ENCODE measurements at places on chromosomes 5 and 9.

DNA sequence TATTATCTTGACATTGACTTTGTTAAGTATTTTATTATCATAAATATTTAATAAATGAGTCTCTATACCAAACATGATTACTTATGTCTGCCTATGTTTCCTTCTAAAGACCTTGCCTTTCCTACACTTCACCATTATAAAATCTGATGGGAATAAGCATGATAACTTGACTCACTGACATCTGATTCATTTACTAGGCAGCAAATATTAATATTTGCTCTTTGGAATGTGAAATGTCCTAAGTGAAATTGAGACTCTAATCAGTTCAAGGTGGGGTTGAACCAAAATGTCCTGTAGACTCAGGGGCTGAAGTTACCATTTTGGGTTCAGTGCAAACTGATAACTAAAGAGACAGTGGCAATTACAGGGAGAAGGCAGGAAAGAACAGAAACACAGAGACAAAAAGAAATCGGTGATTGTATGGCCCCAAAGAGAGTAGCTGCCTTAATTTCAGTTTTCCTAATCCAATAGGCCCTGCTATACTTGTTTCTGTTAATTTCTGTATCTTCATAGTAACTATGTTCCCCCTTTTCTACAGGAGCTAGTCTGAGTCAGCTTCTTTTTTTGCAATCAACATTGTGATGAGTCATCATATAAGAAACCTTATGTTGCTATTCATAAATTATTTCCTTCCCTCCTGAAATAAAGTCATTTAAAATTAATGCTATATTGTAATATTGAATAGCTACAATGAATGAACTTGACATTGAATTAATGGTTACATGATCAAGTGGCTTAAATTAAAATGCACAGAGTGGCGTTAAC is 296.8 kb downstream of the PDE4D start:
- DNase-seq = no peak

- DNase-seq = no peak
These were observed 9.4 kb downstream of the FLT4 start for GRCh38 chr5:180639741-180640610.

- DNase-seq = no peak
These were observed 8.4 kb downstream of the NDUFS4 start for GRCh38 chr5:53568871-53569270.

DNA sequence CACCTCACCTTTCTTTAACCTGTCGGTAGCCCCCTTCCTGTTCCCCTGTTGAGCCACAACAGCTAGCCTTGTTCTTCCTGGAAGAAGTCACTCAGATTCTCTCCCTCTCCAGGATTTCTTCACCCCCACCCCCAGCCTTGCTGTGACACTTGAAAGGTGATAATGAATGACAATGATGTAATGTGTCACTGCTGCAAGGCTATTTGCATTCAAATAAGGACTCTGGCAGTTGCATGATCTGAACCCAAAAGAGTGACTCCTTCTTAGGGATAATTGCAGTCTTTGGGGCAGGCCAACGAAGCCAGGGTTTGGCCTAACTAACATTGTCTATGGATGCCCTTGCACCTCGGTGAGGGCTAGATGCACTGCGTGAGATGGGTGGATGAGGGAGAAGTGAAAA is 154.4 kb upstream of the CLINT1 start:
- DNase-seq = no peak

DNA sequence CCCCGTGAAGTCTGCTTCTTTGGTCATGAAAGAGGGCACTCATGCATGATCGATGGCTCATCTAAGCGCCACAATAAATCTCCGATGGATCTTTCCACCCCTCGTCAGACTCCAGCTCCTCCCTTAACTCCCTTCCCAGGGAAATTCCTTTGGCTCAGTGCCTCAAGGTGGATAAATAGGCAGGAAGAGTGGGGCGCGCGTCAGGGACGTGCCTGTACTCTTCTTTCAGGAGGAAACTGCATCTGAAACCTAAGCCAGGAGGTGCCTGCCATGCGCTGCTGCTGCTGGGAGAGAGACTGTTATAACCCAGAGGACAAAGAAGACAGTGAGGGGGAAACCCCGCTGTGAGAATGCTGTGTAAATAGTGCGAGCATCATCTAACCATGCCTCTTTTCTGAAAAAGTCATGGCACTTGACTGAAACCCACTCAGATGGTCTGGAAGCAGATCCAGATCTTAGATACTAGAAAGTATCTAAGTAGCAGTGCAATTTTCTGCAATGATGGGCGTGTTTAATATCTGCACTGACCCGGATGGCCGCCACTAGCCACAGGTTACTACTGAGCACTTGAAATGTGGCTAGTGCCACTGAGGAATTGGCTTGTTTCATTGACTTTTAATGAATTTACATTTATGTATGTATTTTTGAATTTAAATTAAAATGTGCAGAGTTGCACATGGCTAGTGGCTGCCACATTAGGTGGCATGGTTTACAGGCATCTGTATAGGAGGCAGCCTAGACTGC is 120.3 kb upstream of the BASP1 start:
- DNase-seq = no peak

GRCh38 chr5:51895834-51896233 is 512.6 kb downstream of the ISL1 start:
- no peak for DNase-seq

DNA sequence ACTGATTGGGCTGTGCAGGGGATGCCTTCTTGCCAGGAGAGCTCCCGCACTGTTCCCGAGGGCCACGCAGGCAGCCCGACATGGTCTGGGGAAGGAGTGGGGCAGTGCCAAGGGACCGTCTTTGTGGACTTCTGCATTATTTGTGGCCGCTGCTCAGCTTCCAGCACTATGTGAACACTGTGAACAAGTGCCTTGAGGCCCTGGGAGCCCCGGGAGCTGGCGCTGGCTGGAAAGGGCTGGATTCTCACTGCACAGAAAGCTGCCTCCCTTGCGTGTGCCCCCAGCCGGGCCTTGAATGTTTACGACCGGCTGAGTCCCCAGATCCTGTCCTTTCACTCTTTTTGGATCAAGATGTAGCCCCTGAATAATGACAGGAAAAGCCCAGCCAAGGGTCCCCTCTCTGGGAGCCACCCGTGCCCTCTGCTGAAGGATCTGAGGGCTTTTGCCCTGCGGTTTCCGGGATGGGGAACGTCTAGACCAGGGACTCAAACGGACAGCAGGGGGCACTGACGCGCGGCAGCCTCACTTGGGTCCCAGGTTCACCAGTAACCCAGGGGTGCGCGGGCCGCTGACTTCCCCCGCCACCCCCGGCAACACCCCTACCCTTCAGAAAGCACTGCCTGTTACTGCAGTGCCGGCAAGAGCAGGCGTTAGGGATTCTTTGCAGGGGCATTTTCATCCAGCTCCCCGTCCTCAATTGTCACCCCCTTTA is 98.9 kb upstream of the FCN2 start:
- no peak for DNase-seq

- DNase-seq = no peak
These were observed 278.7 kb upstream of the TYRP1 start for GRCh38 chr9:12414514-12414913.

GRCh38 chr9:12748016-12748415 is 26.8 kb upstream of the LURAP1L start:
- DNase-seq = no peak

- no peak for DNase-seq
These were observed 808 bp downstream of the SPOCK1 start for GRCh38 chr5:137498301-137498735.

GRCh38 chr5:87645224-87645623 is 232.5 kb upstream of the CCNH start:
- DNase-seq = no peak

GRCh38 chr5:157354800-157355199 is 88.9 kb downstream of the CYFIP2 start:
- no peak for DNase-seq

DNA sequence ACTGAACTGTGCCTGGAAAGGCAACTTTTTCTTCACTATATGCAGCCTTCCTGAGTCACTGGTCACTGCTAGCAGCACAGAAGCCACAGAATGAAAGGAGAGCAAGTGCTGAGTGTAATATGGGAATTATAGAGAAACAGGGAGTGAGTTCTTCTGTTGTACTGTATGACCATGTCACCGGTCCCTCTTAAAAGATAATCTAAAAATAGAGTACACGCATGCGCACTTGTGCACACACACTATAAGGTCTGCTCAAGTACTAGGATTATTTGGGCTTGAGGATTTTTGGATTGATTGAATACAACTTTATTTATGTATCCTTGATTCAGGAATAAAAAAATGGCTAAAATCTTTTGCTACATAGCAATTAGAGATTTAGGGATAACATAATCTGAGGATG is 571.9 kb downstream of the PDE4D start:
- DNase-seq = no peak

- no peak for DNase-seq
These were observed 87.6 kb downstream of the ADAMTS6 start for GRCh38 chr5:65394087-65394486.

- no peak for DNase-seq
These were observed 137.3 kb downstream of the PHF2 start for GRCh38 chr9:93713716-93714115.

DNA sequence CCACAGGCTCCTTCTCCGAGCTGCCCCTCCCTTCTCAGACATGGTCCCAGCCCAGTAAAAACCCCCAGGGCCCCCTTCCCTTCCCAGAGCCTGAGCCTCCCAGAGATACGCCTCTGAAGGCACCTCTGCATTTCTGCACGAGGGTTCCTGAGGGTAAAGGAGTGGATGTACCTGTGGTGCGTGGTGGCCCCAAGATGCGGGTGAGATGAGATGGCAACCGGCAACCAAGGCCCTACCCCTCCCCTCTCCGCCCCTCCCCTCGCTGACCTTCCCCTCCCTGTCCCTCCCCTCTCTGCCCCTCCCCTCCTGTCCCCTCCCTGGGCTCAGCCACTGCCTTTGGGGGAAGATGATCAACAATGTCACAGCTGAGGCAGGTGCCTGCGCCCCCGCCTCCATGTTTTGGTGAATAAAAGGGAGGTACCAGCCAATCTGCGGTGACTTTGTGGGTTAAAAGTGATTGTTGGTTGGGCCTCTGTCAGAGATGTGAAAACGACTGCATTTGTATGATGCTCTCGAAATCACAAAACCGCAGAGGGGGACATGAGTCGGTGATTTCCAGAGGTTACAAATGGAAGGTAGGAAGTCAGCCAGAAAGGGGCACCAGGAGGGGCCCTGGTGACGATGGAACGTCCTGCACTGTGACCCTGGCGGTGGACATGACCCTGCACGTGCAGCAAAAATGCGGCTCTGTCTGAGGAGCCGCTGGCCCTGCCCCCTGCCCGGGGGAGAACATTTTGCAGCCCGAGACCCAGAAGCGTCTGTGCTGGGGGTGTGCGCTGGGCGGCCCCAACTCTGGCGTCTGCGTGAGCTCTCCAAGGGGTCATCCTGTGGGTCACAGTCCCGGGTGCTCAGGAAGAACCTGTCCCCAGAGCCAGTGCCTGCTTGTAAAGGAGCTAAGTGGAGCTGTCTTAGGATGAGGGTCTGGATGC is 3.7 kb downstream of the LCN9 start:
- DNase-seq = no peak

DNA sequence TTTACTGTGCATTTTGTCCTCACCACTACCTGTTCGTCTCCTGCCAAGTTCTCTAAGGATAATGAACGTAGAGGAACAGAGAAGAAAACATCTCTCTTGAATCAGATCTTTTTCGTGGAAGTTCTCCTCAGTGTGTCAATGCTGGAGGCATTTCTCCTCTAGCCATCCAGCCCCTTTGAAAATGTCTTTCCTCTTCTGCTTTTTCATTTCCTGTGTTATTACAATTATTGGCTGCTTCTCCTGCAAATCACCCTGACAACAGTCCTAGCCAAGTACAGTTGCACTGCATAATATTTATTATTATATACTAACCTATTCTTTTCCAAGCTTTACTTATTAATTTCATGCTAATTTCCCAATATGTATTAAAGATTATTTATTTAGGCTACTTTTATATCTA is 61.8 kb upstream of the TRPM3 start:
- DNase-seq = no peak

DNA sequence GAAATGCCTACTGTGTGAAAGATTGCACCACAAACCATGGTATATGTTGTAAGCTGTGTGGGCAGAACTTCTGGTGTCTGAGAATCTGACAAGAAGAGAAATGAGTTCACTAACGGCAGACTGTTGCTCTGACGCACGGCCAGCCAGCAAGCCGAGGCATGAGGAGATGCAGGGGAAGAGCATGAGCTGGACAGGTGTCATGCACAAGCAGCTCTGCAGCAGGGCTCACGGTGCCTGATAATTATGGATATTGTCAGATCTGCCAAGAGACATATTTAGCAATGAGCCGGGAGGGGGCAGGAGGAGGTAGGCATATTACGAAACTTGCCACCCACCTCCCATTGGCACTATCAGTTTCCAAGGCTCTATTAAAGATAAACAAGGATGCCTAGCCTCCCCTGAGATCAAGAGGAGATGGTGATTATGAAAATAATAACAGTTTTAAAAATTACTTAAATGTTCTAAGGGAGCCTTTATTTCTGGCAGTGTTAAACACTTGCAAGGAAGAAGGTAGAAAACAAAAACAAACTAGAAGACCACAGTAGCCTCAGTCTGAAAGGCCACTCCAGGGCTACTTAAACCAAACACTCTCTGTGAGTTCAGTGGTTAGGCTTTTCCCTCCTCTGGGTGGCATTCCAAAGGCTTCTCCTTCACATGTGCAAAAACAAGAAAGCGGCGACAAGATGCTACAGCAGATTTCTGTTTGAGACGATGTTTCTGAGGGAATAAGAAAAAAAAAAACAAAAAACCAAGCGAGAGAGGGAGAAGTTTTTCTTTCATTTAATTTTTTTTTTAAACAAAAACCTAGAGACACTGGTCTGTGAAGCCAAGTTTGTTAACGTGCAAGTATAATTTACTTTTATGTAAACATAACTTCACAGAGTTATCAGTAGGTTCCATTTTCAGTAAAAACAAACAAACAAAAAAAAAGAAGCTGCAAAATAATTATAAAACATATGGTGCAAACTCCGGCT is 339.5 kb downstream of the BNC2 start:
- DNase-seq = no peak

DNA sequence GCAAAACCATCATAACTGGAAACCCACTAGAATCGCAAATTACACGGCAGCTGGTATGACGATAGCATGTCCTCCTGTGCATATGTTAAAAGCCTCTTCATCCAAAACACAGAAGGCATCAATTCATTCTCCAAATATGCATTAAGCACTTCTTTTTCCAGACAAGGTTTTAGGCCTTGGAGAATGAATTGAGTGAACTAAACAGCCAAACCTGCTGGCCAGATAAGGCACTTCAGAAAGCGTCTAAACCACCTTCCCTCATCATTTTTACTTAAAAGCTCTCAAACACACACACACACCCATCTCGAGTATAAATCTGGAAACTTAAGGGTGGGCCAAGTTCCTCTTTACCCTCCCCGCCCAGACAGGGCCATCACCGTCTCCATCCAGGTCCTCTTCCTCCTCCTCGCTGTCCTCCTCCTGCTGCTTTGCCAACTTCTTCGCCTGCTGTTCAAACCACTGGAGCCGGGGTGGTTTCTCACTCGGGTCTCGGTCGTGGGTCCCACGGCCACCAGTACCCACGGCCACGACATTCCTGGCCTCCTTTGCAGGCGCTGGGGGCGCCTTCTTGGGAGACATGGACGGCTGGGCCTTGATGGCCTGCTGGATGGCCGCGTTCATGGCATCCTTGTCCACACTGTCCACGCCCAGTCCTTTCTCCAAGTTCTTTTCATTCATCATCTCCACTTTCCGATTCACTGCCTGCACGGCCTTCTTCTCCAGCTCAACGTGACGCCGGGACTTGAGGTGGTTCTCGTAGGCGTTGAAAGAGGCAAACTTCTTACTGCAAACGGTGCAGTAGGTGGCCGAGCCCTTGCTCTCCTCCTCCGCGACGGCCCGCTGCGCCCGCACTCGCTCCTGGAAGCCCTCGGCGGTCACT is 696 bp downstream of the ZNF622 start:
- DNase-seq = no peak
